LHCN-M2 (cell line): ENCODE measurements at places on chromosomes 4 and X. TPM values are rescaled to one million over a fixed set of nuclear protein-coding genes. Genes with fewer than 3 reads are reported as not detected.

DNA sequence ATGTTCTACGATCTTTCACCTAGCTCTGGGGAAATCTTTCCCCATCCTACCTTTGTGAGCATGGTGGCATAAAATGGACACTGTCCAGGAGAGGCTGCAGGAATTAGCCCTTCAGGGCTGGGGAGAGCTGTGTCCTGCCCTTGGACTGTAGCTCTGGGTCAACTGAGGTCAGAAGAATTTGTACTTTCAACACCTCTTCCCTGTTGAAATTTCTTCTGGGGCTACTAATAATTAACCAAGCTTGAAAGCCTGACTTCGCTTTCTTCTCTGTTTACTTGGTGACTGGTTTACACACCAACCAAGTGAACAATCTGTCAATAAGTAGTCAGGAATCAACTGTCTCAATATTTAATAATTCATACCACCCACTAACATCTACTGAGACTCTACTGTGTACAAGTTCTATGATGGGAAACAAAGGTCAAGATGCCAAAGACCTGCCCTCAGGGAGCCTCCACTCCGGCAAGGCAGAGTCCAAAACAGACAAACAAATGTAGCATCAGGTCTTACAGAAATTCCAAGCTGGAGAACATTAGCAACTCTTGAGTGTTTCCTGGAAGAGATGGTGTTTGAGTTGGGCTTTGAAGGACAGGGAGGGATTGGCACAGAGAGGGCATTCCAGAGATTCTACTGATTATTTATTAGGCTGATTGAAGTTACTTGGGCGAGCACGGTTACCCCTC lies 113.1 kb downstream of the ENPP6 start:
- no peak for DNase-seq

- no peak for DNase-seq
These were observed 814 bp upstream of the RBM47 start for GRCh38 chr4:40630335-40631021.

- DNase-seq = no peak
These were observed 150.5 kb downstream of the VCX3A start for GRCh38 chrX:6384371-6384770.

- DNase-seq = peak; percentile 89
These were observed 28.3 kb downstream of the SEPTIN11 start for GRCh38 chr4:76977736-76978350.

- DNase-seq = no peak
These were observed 1841.8 kb downstream of the PCDH7 start for GRCh38 chr4:32562010-32562409.

DNA sequence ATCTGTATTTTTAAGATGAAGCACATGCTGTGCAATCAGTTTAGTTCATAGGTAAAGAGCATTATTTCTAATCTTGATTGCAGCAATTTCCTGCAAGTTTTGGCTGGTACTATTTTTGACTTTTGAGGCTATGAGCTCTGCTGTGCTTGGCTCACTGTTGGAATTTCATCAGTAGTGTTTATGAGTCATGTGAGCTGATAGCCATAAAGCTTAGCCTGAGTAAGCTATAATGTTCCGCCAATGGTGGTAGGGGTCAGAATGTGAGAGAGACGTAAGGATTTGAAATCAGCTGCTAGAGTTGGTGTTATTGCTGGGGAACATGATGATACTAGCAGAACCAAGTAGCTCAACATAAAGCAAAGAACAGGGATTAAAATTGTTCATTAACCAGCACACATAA lies 590.9 kb upstream of the GNPDA2 start:
- DNase-seq = no peak

DNA sequence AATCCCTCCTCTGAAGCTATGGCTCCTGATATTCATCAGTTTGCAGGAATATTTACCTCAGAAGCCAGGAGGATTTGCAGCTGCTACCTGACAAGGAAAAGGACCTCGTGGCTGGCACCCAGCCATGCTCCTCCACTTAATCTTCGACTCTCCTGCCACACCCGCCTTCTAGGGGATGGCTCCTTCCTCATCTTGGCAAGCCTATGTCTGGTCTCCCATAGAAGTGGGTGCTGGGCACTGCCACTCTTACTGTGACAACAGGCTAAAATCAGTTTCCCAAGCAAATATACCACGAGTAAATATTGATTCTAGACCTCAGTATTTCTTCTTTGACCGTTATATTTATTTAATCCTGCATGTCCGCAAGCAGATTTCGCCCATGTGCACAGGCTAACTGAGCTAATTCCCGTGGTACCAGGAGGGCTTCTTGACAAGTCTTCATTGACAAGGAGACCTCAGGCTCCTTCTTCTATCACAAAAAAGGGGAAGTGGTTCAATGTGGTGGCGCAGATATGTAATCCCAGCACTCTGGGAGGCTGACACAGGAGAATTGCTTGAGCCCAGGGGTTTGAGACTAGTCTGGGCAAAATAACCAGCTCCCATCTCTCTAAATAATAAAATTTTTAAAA lies 52.6 kb upstream of the DCTD start:
- DNase-seq = no peak

GRCh38 chr4:61070269-61070668 lies 129.9 kb upstream of the ADGRL3 start:
- no peak for DNase-seq

DNA sequence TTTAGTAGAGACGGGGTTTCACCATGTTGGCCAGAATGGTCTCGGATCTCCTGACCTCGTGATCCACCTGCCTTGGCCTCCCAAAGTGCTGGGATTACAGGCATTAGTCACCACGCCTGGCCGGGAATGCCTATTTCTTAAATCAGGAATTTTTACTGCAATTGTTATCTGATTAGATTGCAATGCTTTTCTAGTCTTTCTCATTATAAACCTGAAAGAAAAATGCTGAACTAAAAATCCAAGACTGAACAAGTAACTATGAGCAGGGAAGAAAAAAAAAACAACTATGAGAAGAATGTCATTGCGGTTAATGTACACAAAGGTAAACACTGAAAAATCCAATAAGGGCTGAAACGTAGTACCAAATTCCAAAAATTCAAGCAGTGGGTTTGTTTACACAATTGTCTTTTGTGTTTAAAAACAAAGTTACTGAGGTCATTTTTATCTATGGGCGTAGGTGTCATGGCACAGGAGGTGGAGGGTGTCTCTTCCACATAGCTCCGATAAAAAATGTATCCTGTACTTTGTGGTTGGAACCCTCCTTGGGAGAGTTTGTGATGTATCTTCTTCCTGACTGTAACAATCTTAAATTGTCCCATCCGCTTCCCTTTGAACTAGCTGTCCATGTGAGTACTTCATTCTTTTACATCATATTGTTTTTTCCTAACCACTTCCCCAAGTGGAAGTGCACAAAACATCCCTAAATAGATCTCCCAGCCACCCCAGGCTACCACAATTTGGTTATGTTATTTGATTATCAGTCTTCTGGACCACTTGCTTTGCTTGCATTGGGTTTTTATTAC lies 11.1 kb upstream of the TMEM156 start:
- DNase-seq = peak; percentile 49

GRCh38 chrX:115344885-115345614 lies 55.5 kb downstream of the LUZP4 start:
- peak; percentile 95 for DNase-seq

GRCh38 chr4:22477136-22477812 lies 38.6 kb downstream of the ADGRA3 start:
- no peak for DNase-seq

DNA sequence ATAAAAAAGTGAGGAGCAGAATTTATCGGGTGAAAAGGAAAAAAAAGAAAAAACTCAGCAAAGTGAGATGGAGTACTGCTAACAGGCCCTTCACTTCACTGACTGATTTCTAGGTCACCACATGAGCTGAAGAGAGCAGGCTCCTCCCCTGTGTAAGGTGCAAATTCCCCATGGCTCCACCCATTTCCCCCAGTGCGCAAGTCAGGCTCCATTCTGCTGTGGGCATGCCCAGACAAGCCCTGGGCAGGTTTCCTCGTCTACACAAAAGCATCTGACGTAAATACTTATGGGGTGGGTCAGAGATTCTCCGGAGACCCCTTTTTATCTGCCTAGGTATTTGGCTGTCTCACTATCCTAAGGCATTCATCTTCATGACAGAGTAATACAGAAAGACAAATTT lies 157.9 kb downstream of the MAGEB5 start:
- no peak for DNase-seq

DNA sequence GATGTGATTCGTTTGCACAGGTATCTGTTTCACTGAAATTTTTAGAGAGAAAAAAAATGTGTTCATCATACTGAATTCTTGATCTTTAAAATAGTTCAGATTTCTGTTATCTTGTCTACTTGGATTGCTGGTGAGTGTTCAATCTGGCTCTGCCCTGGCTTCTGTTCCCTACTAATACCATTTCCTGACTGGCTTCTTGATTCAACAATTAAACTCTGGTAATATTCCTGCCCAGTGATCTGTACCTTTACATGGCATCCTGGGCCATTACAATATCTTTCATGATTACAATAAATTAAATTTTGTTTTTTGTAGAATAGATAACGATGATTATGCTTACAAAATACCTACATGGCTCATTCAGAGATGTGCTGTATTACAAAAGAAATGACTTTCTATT lies 1388.0 kb upstream of the TENM3 start:
- DNase-seq = no peak

DNA sequence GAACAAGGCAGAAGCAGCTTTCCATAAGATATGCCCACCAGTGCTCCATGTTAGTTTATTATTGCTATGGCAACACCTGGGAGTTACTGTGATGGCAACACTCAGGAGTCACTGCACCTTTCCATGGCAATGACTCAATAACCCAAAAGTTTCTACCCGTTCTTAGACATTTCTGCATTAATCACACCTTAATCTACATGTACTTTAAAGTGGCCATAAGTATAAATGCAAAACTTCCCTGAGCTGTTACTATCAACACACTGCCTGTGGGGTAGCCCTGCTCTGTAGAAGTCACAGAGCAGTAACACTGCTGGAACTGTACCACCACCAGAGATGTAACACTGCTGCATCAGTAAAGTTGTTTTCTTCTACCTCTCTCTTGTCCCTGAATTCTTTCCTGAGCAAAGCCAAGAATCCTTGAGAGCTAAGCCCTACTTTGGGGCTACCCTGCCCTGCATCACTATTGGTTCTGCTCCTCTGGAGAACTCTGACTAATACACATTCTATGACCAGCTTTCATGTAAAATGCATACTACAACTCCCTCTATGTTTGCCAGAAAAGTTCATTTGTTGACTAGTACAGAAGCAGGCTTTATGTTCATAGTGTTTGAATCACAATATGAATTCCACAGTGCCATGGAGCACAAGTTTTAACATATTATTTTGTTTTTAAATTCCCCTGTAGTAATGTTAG lies 43.5 kb upstream of the GPR174 start:
- DNase-seq = no peak

DNA sequence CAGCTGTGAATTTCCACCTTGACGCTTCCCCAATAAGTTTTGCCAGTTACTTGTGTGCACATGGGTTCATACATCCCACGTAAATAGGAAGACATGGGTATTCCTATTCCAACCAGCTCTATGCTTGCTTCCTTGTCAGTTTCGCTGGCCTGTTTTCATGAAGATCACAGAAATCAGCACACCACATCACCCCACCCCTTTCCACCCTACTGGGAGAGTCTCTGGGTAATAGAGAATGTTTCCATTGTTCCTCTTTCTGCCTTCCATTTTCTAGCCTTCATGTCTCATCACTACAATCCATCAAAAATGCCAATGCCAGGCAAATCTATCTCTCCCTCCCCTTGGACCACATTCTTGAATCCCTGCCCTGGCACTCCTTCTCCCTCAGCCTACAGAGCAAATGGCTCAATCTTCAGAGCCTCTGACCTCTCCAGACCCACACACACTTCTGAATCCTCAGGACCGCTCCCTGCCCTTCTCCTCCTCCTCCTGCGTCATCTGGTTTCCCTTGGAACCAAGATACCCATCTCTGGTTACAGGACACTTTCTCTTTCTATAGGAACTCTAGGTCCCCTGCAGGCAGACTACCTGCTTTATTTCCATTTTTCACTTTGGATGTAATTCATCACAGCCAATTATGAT lies 323.3 kb downstream of the DHX15 start:
- peak; percentile 28 for DNase-seq

GRCh38 chr4:2832981-2833670 lies 10.5 kb upstream of the ADD1 start:
- no peak for DNase-seq

DNA sequence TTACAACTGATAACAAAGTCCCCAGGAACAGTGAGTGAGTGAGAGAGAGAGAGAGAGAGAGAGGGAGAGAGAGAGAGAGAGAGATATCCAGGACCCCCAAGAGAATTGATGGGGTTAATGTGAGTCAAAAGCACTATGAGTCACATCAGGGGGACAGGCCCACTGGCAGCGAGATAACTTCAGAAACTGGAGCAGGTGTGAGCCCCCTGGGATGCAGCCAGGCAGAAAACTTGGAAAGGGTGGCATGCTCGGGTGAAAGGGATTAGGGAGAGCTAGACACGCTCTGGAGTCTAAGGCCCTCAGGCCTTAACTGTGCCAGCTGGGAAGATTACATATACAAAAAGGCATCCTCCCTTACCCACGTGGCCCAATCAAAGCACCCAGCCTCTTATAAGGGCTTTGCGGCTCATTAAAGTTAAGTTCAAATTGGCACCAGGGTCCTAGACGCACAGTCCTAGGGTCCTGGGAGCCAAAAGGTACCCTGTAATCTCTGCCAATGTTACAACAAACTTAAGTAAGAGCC lies 841 bp downstream of the ACOT9 start:
- DNase-seq = peak; percentile 77

- no peak for DNase-seq
These were observed 67.3 kb downstream of the NAT8L start for GRCh38 chr4:2126309-2127043.

DNA sequence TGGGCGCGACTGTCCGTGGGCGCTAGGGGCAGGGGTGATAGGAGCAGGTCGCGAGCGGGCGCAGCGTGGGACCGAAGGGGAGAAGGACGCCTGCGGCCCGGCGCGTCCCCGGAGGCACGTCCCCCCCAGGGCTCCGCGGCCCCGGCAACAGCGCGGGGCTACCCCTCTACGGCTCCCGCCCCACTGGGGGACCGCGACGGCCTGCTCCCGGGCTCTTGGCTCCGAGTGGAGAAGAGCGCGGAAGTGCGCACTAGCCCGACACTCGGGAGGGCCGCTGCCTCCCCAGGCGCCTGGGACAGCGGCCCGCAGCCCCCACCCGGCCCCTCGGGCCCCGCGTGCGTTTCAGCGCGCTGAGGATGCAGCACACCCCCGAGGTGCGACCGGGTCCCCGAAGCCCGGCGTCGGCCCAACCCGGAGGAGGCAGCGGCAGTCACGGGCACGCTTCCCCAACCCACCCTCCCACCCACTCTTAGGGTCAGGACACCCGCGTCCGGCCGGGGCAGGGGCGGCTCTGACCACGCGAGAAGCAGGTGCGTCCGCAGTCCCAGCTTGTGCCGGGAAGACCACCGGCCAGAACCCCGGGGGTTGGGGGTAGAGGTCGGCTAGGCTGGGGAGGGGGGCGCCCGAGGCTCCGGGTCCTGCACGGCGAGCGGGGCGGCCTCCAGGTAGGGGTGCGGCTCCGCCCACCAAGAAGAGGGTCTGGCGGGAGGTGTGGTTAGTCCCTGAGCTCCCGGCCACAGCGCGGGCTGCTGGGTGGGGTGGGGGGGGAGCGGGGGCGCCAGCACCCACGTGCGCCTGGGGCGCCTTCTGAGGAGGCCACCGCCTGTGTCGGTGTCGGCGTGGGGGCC lies 18.5 kb upstream of the NAT8L start:
- no peak for DNase-seq

Gene AMTN
- total RNA-seq = 0.46 TPM in 1 of 2 replicates, not detected in the other

Gene DCLK2
- 2.8 and 2.9 TPM in 2 replicates for total RNA-seq

Gene DKC1
- 40.5 and 46.2 TPM in 2 replicates for total RNA-seq

Gene RBMX2
- 15.5 and 21.6 TPM in 2 replicates for total RNA-seq
